Posterior cingulate gyrus (tissue), 11 donors: ENCODE measurements at places on chromosomes 7 and 10.

- DNase-seq, result no peak
These were observed 407.6 kb downstream of the AUTS2 start for GRCh38 chr7:70005891-70006260.

- no peak for DNase-seq
These were observed 15.5 kb upstream of the ICA1 start for GRCh38 chr7:8277394-8277982.

DNA sequence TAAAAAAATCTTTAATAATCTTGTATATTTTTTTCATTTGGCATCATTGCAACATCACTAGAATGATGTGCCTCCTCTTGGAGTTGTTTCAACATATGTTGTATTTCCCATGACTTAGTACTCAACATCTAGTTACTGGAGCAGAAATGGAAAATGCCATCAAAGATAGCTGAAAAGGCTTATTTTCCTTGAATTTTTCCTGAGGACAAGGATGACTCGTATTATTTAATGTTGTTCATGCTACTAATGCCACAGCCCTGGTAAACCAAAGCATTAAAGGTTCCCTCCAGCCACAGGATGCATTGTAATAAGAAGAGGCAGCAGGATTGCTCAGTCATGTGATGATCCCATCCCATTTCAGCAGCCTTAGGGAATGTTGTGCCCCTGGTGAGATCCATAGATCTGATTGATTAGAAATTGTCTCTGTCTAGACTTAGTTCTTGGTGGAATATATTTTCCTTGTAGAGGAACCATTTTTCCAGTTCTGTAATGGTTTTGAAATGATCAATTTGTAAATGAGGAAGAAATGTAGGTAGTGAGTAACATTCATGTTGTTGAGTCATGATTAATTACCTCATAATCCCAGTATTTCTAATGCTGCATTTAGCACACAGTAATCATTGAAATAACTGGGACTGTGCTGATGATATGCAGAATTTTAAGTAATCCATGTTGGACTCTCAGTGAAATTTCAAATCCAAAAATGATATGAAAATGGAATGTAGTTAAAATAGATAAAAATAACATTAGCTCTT is 91.3 kb upstream of the SMIM30 start:
- DNase-seq, result no peak

- DNase-seq, result no peak
These were observed 1.2 kb downstream of the PARP12 start for GRCh38 chr7:140061607-140061930.

GRCh38 chr7:102426268-102427018 is 6.9 kb upstream of the ORAI2 start:
- DNase-seq, result no peak

DNA sequence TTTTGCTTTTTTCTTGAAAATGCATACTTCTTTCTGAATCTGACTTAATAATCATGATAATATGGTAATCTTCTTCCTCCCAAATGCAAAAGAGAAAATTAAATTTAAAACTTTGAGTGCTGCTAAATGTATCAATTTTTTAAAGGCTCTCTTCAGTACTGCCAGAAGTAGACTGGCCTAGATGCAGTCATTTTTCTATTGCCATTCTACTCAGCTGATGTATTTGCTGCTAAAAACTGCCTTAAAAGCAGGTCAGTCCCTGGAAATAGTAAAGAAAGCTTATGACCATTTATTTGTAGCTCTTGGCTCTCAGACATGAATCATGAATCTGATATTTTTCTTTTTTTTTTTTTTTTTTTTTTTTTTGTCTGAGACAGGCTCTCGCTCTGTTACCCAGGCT is 28.5 kb downstream of the NAPEPLD start:
- DNase-seq, result no peak

DNA sequence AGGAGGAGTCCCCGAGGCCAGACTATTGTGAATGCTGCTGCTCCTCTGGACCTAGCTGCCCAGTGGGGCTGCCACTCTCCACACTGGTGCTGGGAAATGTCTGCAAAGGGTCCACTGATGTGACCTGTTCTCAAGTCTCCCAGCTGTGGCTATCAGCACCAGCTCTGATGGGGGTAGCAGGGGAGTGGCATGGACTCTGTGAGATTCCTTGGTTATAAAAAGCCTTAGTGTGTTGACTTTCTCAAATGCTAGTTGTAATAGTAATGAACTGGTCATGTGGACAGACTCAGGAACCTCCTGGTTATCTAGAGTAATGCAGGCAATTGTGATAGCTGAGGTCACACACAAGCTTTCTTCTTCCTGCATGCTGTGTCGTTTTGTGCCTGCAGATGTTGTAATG is 34.1 kb upstream of the ARMC3 start:
- no peak for DNase-seq

GRCh38 chr7:5679813-5680473 is 101.5 kb downstream of the RNF216 start:
- DNase-seq, result no peak

DNA sequence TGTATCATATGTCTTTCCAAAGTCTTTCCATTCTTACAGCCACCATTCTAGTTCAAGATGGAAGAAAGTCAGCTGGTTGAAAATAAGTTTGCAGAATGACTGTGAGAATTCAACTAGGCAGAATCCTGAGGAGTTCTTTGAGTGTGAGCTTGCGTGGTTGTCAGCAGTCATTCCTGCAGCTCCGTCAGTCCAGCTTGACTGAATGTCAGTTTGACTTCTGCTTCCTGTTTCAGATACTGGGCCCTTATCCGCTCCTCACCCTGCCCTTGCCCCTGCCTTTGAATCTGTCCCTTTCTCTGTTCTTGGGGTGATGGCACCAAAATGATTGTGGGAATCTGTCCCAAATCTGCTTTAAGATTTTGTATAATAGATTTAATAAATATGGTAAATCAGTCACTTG is 27.8 kb downstream of the SLC26A5 start:
- no peak for DNase-seq

GRCh38 chr7:38303866-38304265 is 30.4 kb upstream of the TARP start:
- no peak for DNase-seq
